ENCODE measurements at places on chromosomes 4 and X. TPM values are rescaled to one million over a fixed set of nuclear protein-coding genes. Genes with fewer than 3 reads are reported as not detected.

DNA sequence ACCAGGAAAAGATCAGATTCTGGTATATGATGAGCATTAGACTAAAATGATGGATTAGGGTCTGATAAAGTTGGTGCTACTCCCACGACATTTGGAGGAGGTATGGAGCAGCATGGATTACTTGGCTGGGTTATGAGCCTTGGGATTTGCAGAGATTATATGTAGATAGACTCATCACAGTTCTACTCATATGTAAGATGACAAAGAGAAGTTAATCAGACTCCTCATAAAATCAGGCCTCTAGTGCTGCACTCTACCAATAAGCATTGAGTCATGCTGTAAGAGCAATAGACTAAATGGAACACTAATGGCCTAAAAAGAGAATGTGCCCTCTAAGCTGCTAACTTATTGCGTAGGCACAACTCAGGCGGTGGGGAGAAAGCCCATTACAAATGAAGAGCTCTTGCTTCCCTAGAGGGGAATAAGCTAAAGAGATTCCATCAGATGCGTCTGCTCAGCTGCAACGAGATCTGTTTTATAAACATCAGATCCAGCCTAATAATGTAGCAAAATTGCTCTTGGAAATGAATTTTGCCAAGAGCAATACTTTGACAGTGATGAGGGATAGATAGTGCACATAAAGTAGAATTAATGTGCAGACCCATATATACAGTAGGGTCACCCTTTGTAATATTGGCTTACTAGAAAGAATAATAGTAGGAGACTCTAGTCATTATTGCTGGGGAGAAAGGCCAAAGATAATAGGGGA lies 17.5 kb downstream of the LIAS start:
- H3K4me1 ChIP-seq, result no peaks in the 10 kb centered on the region
- no peak overlapping the region for H3K4me3 ChIP-seq
- H3K27me3 ChIP-seq, result no peaks in the 10 kb centered on the region
- no peak overlapping the region for H3K27ac ChIP-seq

DNA sequence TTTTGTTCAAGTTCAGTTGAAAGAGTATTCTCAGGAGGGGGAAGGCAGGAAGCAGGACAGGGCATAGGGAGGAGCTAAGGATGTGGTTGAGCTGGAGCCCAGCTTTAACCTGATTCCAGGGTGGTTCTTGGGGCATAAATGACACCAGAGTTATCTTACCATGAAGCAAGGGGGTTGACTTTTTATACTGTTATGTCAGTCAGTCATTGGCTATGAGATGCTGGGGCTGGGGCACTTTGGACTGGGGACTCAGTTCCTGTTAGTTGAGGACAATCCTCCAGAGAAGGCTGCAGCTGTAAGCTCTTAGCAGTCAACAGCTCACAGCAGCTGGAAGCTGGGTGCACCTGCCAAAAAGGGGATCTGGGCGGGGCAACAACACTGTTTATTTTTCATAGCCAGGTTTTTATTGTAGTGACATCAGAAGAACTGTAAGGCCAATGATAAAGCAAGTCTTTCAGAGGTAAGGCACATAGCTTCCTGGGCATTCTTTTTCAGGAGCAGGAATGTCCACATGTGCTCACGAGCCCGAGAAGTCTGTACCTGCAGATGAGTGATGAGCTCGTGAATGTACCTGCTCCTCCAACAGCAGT lies 78.5 kb downstream of the MID1IP1 start:
- peaks cover 45% of the 10 kb centered on the region for H3K4me1 ChIP-seq
- H3K36me3 ChIP-seq, result no peaks in the 10 kb centered on the region
- peak overlapping the region; percentile 80 for H3K27ac ChIP-seq
- peak overlapping the region; percentile 6 for H3K4me3 ChIP-seq
- H3K27me3 ChIP-seq, result no peaks in the 10 kb centered on the region

DNA sequence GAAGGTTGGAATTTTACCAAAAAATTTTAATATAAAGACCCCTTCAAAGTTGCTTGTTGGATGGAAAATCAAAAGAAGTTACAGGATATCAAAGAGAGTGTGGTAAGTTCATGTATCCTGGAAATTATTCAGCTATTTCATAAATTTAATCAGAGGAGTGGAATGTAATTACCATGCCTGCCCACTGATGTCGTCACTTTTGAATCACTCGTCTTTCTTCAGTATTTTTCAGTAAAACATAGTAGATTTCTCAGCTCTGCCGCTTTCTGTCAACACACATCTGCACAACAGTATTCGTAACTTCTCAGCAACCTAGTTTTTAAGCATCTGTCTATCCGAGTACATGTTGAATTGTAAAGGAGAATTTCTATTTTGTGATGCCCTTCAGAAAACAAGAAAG lies 2163.0 kb upstream of the AGA start:
- no peak overlapping the region for H3K4me3 ChIP-seq
- H3K27me3 ChIP-seq, result no peaks in the 10 kb centered on the region
- no peaks in the 10 kb centered on the region for H3K36me3 ChIP-seq
- no peak overlapping the region for H3K27ac ChIP-seq
- DNase-seq, result no peak

DNA sequence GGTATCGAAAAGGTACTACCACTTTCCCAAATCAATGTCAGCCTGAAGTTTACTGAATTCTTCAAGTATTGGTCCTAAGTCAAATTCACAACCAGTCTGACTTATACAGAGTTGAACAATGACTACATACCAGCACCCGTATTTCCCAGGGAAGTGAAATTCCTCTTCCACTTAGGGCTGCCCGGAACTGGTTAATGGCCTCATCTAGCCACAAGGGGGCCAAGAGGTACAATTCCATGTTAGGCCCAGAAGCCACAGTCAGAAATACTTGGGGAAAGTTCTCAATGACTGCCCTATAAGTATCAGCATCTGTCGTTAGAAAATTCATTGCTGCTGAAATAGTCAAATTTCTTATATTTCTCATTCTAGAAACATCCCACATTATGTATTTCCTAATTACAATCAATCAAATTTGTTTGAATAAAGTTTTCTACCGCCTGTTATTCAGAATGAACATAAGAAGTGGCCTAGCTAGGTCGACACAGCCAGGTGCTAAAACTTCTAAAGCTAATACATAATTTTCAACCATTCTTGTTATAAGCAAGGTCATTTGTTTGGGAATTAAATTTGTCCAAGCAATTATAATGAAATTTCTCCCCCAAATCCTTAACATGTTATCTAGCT lies 5.6 kb upstream of the PCDH7 start:
- H3K27me3 ChIP-seq, result peaks cover 13% of the 10 kb centered on the region
- no peaks in the 10 kb centered on the region for H3K36me3 ChIP-seq
- H3K4me3 ChIP-seq, result no peak overlapping the region
- no peak overlapping the region for H3K27ac ChIP-seq

- no peak overlapping the region for H3K4me3 ChIP-seq
- H3K36me3 ChIP-seq, result peaks cover 46% of the 10 kb centered on the region
- H3K27me3 ChIP-seq, result no peaks in the 10 kb centered on the region
- DNase-seq, result no peak
Measured at GRCh38 chr4:102640669-102641068, 120.1 kb downstream of the MANBA start.

GRCh38 chrX:8244301-8244700 lies 73.2 kb upstream of the VCX2 start:
- H3K4me1 ChIP-seq, result no peaks in the 10 kb centered on the region
- H3K27ac ChIP-seq, result no peak overlapping the region
- DNase-seq, result no peak
- H3K36me3 ChIP-seq, result no peaks in the 10 kb centered on the region

Gene COL4A6
- not detected for total RNA-seq

- DNase-seq, result no peak
- H3K4me3 ChIP-seq, result no peak overlapping the region
Measured at GRCh38 chr4:118994030-118994429, 105.4 kb downstream of the SYNPO2 start.

GRCh38 chr4:82428526-82428968 lies 1.7 kb downstream of the HNRNPDL start:
- no peak for DNase-seq
- no peaks in the 10 kb centered on the region for H3K27me3 ChIP-seq
- H3K4me1 ChIP-seq, result peaks cover 32% of the 10 kb centered on the region

GRCh38 chr4:40730091-40730679 lies 19.6 kb upstream of the NSUN7 start:
- H3K4me3 ChIP-seq, result no peak overlapping the region
- H3K36me3 ChIP-seq, result no peaks in the 10 kb centered on the region

Gene GPRIN3
- total RNA-seq, result 1.5 TPM

GRCh38 chrX:153793291-153793690 lies 884 bp downstream of the IDH3G start:
- peak overlapping the region; percentile 69 for H3K4me3 ChIP-seq
- no peak for DNase-seq
- peaks cover 24% of the 10 kb centered on the region for H3K4me1 ChIP-seq

DNA sequence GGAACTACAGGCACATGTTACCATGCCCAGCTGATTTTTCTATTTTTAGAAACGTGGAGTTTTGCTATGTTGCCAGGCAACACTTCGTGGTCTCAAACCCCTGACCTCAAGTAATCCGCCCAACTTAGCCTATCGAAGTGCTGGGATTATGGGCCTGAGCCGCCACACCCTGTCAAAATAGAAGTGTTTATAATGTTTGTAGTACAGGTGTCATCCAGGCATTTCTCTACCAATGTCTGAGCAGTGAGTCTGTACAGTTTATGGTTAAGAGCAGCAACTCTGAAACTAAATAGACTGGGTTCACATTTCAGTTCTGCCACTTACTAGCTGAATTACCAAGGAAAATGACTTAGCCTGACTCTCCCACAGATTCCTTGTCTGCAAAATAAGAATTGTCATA lies 460.4 kb upstream of the GALNT7 start:
- no peaks in the 10 kb centered on the region for H3K27me3 ChIP-seq
- H3K4me3 ChIP-seq, result no peak overlapping the region
- no peak overlapping the region for H3K27ac ChIP-seq
- no peaks in the 10 kb centered on the region for H3K36me3 ChIP-seq
- no peak for DNase-seq

Gene ARAP2
- 88.0 TPM for total RNA-seq

- no peaks in the 10 kb centered on the region for H3K4me1 ChIP-seq
- H3K27me3 ChIP-seq, result no peaks in the 10 kb centered on the region
- no peak overlapping the region for H3K4me3 ChIP-seq
- H3K36me3 ChIP-seq, result no peaks in the 10 kb centered on the region
- no peak overlapping the region for H3K27ac ChIP-seq
Measured at GRCh38 chrX:31199056-31199839, 127.4 kb upstream of the FTHL17 start.

Gene UGT2A1
- total RNA-seq, result not detected

DNA sequence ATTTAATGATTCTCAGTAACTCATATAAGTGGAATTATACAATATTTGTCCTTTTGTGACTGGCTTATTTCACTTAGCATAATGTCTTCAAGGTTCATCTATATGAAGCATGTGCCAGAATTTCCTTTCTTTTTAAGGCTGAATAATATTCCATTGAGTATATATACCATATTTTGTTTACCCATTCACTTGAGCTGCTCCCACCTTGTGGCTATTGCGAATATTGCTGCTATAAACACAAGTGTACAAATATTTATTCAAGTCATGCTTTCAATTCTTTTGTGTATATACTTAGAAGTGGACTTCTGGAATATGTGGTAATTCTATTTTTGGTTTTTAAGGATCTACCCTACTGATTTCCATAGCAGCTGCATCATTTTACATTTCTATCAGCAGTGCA lies 219.1 kb downstream of the MID1 start:
- H3K27ac ChIP-seq, result no peak overlapping the region
- H3K36me3 ChIP-seq, result no peaks in the 10 kb centered on the region
- no peak overlapping the region for H3K4me3 ChIP-seq
- DNase-seq, result no peak

- no peaks in the 10 kb centered on the region for H3K36me3 ChIP-seq
- no peaks in the 10 kb centered on the region for H3K4me1 ChIP-seq
- no peak overlapping the region for H3K27ac ChIP-seq
- no peaks in the 10 kb centered on the region for H3K27me3 ChIP-seq
Measured at GRCh38 chr4:73344106-73344505, 60.0 kb upstream of the ALB start.

Gene HMX1
- total RNA-seq, result not detected

DNA sequence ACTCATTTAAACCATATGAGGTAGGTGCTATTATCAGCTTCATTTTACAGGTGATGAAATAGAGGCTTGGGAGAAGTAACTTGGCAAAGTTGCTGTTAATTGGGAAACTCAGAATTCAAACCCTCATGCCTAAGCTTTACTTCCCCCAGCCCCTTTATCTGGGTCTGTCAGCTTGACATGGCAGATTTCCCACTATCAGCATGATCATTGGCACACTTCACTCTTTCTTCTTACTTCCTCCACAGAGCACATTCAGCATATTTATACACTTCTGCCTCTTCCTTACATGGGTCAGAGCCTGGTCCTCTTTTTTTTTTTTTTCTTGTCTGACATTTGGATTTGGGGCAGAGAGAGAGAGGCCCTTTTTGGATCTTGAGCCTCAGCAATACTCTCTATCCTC lies 56.5 kb upstream of the ARX start:
- no peaks in the 10 kb centered on the region for H3K27me3 ChIP-seq
- H3K27ac ChIP-seq, result no peak overlapping the region
- H3K36me3 ChIP-seq, result no peaks in the 10 kb centered on the region
- no peak overlapping the region for H3K4me3 ChIP-seq
- no peaks in the 10 kb centered on the region for H3K4me1 ChIP-seq
- DNase-seq, result no peak

Gene FAM9C
- not detected for total RNA-seq

GRCh38 chrX:95539041-95539440 lies 1145.6 kb upstream of the DIAPH2 start:
- no peak for DNase-seq
- no peak overlapping the region for H3K4me3 ChIP-seq
- no peak overlapping the region for H3K27ac ChIP-seq
- no peaks in the 10 kb centered on the region for H3K27me3 ChIP-seq
- H3K36me3 ChIP-seq, result no peaks in the 10 kb centered on the region

- DNase-seq, result no peak
- H3K27ac ChIP-seq, result no peak overlapping the region
- no peak overlapping the region for H3K4me3 ChIP-seq
- no peaks in the 10 kb centered on the region for H3K36me3 ChIP-seq
- H3K4me1 ChIP-seq, result no peaks in the 10 kb centered on the region
- H3K27me3 ChIP-seq, result no peaks in the 10 kb centered on the region
Measured at GRCh38 chr4:37632836-37633235, 53.3 kb downstream of the RELL1 start.

DNA sequence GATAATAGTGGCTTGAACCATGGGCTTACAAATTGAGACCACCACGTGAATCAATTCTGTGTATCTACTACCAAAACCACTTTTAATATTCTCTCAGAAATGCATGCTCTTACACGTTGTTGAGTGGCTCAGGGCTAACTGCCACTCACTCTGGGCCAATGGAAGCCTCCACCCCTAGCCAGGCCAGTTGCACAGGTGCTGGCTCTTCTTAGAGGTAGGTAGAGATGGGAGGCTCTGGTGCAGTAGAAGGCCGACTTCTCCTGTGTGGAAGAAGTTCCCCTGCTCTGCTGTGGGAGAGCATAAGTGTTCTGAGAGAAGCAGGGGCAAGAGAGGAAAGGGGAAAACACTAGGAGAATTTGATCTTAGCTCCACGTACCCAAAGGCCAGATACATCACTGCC lies 25.0 kb upstream of the BBS12 start:
- H3K4me3 ChIP-seq, result no peak overlapping the region
- no peak overlapping the region for H3K27ac ChIP-seq
- DNase-seq, result no peak
- H3K4me1 ChIP-seq, result no peaks in the 10 kb centered on the region
- H3K27me3 ChIP-seq, result no peaks in the 10 kb centered on the region

GRCh38 chr4:10026485-10026884 lies 5.2 kb upstream of the SLC2A9 start:
- H3K36me3 ChIP-seq, result no peaks in the 10 kb centered on the region
- DNase-seq, result no peak
- H3K27ac ChIP-seq, result no peak overlapping the region
- H3K27me3 ChIP-seq, result no peaks in the 10 kb centered on the region
- H3K4me3 ChIP-seq, result no peak overlapping the region

All from B cell (primary cell).